Bronchial epithelial cell (primary cell): ENCODE measurements at places on chromosomes 6 and 20. TPM values are rescaled to one million over a fixed set of nuclear protein-coding genes. Genes with fewer than 3 reads are reported as not detected.

GRCh38 chr6:141326426-141326825 lies 806.3 kb upstream of the GJE1 start:
- peak; percentile 100 for DNase-seq

- no peak for DNase-seq
Observed at GRCh38 chr6:170174771-170175643, 115.9 kb downstream of the DLL1 start.

DNA sequence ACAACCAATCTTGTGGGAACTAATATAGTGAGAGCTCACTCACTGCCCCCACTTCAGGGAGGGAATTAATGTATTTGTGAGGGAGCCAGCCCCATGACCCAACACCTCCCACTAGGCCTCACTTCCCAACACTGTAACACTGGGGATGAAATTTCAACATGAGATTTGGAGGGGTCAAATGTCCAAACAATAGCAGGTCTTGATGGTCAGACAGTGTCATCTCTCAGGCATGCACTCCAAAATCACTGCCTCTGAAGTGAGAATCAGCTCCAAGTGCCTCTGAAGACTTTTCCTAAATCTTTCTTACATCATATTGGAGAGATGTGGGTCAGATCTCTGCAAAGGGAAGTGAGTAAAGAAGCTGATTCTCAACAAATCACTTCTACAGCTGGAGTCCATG lies 13.8 kb upstream of the SAYSD1 start:
- DNase-seq: no peak

DNA sequence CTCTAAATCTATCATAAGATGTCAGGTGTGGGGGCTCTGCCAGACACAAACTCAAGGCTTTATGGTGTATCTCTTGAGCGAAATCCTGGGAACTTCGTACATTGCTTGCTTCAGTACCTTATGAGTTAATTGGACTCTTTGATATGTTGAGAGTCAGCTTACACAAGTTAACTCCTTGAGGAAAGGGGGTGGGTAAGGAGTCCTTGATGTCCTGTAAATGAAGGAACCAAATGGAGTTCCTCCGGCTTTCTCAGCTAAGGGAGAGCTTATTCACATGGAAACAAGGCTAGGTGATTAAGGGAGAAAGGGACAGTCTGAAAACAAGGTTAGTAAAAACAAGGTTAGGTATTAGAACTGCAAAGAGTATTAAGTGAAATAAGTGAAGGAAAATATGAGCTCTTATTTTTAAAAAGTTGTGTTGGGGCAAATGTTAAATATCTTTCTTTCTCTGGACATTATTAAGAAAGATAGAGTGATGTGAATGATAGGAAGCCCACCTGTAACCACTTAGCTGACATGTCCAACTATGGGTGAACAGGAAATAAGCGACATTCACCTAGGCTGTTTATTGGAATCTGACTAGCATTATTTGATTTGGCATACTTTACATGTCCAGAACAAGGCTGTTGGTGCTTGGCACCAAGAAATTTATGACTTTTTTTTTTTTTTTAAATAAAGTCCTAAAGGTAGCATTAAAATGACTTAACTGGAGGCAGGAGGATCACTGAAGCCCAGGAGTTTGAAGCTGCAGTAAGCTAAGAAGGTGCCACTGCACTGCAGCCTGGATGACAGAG lies 26.5 kb downstream of the GTF2H5 start:
- DNase-seq: no peak

ZKSCAN3 gene
- 2.6 and 3.2 TPM in 2 replicates for total RNA-seq
